ENCODE measurements at places on chromosomes 6 and 20.

DNA sequence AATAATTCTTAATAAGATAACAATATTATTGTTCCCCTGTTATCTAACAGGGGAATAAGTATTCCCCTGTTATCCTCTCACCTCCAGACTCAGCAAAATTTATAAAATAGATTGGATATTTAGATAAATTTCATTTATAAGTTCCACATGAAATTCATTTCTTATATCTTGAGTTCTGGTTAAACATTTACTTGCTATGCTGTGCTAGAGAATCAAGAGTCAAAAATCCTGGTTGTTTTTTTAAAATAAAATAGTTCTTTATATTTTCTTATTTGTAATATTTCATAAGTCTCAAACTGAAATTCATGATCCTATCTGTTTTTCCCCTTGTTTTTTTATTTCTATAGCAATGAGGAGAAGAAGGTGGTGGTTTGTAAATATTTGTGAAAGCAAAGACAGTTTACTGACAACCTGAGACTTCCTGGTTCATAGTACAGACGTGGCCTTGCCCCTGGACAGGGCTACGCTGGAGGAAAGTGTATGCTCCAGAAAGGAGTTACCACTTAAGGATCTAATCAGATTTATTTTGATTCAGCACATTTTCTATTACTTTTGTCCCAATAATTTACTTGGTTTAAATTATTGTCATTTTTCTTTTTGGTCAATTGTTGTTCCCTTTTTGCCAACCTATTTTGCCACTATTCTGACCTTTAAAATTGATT lies 37.8 kb upstream of the MARCKS start:
- DNase-seq = no peak

- no peak for DNase-seq
Observed at GRCh38 chr6:108348655-108349349, 53.9 kb downstream of the AFG1L start.

DNA sequence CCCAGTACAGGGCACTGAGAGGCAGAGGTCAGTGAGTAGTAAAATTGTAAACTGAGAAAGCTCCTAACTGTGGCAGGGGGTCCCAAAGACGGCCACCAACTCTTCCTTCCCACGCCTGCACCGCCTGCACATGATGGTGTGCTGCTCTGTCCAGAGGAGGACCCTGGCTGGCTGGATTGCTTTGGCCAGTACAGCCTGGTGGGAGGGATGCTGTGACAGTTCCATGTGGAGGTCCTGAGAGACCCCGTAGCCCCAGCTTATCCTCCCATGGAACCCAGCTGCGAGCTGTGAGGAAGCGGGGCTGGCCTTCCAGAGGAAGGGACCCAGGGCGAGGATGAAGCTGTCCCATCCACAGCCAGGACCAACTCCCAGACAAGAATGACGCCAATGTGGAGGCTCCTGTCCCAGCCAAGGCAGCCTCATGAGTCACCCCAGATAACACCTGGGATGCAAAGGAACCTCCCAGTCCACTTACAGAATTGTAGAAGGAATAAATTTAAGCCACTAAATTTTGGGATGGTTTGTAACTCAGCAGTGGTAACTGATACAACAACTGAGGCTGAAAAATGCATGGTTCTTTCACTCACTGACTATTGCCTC lies 2.0 kb upstream of the ACSS1 start:
- no peak for DNase-seq

- no peak for DNase-seq
Observed at GRCh38 chr20:41701588-41702348, 83.6 kb upstream of the CHD6 start.

DNA sequence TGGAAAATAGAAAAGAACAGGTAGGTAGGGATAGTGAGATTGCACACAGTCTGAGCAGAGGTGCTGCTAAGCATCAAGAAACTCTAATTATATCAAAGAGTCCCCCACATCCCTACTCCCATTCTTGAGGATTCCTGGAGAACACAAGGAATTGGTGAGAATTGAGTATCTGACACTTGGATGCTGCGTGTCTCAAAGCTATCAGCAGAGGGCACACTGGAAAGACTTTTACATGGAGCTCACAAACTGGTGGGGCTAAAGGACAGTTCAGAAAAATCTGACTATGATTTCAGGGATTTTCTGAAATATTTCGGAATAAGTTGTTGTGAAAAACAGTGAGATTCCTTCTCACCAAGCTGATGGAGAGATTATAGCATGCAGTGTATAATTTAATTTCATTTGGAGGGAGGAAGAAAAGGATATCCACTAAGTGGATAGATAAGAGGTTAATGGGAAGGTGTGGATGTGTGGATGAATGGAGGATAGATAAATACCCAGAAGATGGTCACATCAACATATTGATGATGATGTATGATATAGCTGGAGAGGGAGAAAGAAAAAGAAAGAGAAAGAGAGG lies 215.4 kb upstream of the DEFB112 start:
- DNase-seq = no peak

GRCh38 chr6:67736161-67736560 lies 898.9 kb upstream of the ADGRB3 start:
- DNase-seq = no peak

GRCh38 chr6:63685446-63686379 lies 50.1 kb downstream of the PHF3 start:
- no peak for DNase-seq

DNA sequence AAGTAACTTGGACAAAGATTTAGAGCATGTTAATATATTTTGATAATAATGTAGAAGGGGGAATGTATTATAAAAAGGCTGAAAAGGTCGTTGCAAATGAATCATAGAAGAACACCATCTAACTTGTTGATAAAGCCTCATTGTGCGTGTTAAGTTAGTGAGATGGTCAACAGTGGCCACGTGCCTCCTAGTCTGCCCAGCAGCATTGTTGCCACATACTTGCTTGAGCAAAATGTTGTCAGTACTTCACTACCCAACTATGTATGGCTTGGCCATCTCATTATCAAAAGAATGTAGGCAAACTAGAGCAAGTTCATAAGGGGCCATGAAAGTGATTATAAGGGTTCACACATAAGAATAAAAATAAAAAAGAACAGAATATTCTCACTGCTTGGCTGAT lies 84.6 kb downstream of the PHACTR1 start:
- DNase-seq = no peak
